A549 treated with ZK216348 at 1 μM for 4 hours (cell line): ENCODE measurements at places on chromosomes 5 and 9. TPM values are rescaled to one million over a fixed set of nuclear protein-coding genes. Genes with fewer than 3 reads are reported as not detected.

CDKN2B-AS1 gene
- not detected in 5 replicates for total RNA-seq

SAP30L gene
- total RNA-seq, result 28.3 to 38.7 TPM (median 34.7 TPM) in 5 replicates

TAF11L14 gene
- total RNA-seq, result not detected in 5 replicates

GRXCR2 gene
- not detected in 5 replicates for total RNA-seq

SLC34A3 gene
- 0.13 to 0.19 TPM in 2 of 5 replicates, not detected in the others for total RNA-seq
